ENCODE measurements at places on chromosomes 13 and 19. TPM values are rescaled to one million over a fixed set of nuclear protein-coding genes. Genes with fewer than 3 reads are reported as not detected.

SLC25A41 gene
- 0.26 TPM for total RNA-seq

RFPL4A gene
- total RNA-seq: not detected

GSX1 gene
- not detected for total RNA-seq

SLITRK5 gene
- 0.17 TPM for total RNA-seq

ZNF470 gene
- total RNA-seq: 6.9 TPM

ZNF791 gene
- total RNA-seq: 12.2 TPM

SHC2 gene
- total RNA-seq: 3.3 TPM

ZNF841 gene
- 19.8 TPM for total RNA-seq

ZNF471 gene
- total RNA-seq: 9.2 TPM

ADGRL1 gene
- total RNA-seq: 3.1 TPM

CAPN12 gene
- 0.50 TPM for total RNA-seq

ZSCAN4 gene
- total RNA-seq: not detected

PABPC3 gene
- total RNA-seq: 0.17 TPM

POLR1G gene
- 3.6 TPM for total RNA-seq

SGCG gene
- total RNA-seq: 1.5 TPM

SLITRK6 gene
- 14.6 TPM for total RNA-seq
